ENCODE measurements at places on chromosomes 5 and 9. TPM values are rescaled to one million over a fixed set of nuclear protein-coding genes. Genes with fewer than 3 reads are reported as not detected.

TICAM2 gene
- 1.6 TPM for total RNA-seq

MAT2B gene
- 52.3 TPM for total RNA-seq

SOX30 gene
- total RNA-seq, result not detected

TLX3 gene
- not detected for total RNA-seq

SCGB3A2 gene
- total RNA-seq, result not detected

HMMR gene
- not detected for total RNA-seq

- DNase-seq, result no peak
Observed at GRCh38 chr5:2143088-2143487, 260.4 kb upstream of the IRX4 start.

DNA sequence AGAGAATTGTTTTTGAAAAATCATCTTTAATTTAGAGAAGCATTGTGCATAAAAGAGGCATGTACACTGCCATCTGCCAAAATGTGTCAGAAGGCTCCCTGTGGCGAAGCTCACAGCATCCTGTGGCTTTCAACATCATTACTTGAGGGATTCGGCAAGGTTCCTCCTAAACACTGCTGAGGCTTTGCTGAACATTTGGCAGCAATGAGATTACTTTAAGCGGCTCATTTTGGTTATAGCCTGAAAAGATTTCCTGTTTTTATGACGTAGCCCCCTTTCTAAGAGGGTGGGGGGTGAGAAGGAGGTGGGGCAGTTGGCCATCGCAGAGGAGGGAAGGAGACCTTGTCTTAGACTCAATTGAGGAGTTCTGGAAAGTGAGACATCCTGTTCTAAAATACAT lies 469.4 kb downstream of the RASEF start:
- no peak for DNase-seq

DNA sequence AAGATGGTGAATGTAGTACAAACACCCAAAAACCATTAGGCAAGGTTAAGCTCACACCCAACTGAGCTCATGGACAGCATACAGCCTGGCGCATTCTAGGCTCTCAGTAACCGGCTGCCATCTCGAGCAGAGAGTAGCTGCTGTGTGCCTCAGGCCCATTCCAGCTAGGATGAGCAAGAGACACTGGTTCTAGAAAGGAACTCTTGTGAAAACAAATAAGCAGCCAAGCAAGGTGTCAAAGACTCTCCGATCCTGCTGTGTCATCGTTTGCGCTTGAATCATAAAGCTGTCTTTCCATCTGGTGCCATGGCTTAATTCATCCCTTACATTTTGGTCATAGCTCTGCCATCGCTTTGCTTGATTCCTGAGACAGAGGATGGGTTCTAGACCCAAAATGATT lies 135.4 kb upstream of the MSX2 start:
- no peak for DNase-seq

DNA sequence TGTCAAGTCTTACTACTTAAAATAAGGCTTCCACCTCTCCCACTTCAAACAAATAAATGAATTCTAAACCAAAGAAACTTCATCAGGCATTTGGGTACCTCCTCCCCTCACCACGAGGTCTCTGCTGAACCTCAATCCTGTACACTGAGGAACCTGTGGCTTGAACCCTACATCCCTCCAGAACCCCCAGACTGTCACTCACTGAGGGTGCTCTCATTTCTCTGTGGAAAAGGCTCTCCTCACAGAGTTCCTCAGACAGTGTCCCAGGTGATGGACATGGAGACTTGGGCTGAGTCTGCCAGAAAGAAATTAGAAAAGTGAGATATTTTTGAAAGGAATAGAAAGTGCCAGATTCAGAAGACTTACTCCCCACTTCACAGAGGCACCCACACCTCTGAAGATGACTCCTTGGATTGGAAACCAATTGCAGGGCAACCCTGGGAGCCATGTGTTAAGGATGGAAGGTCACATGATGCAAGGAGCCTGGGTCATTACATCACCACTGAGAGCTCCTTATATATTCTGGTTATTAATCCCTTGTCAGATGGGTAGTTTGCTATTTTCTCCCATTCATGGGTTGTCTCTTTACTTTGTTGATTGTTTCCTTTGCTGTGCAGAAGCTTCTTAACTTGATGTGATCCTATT lies 19.8 kb downstream of the MLANA start:
- DNase-seq, result no peak

DNA sequence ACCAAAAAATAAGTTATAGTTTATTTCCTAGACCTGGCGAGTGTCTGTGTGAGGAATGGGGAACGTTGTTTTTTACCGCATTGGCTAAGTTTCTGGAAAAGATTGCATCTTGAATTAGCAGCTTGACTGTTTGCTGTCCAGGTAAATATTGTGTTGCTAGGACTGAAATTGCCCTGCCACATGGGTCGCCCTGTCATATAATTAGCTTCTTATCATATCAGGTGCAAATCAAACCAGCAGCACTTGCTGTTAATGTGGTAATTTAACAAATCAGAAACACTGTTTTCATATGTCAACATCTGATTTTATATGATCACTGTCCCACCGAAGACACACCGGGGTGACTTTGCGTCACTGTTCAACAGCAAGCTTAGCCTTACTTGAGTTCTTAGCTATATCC lies 63.7 kb upstream of the ZNF622 start:
- no peak for DNase-seq

- no peak for DNase-seq
Observed at GRCh38 chr5:124922255-124922975, 176.0 kb upstream of the ZNF608 start.

GRCh38 chr9:19587678-19588077 lies 178.9 kb downstream of the ACER2 start:
- no peak for DNase-seq

DNA sequence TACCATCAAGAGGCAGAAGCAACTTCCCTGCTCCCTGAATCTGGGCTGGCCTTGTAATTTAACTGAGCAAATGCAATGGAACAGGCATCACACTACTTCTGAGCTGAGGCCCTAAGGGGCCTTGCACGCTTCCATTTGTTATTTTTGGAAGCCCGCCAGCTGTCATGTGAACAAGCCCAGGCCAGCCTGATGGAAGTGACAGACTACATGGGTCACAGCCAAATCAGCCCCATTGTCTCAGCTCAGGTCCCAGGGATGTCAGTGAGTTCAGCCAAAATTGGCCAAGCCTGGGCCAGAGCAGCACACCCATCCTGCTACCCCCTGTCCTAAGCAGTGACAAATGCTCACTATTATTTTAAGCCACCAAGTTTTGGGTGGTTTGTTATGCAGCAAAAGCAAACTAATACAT lies 72.8 kb downstream of the PRRT1B start:
- no peak for DNase-seq

- DNase-seq, result no peak
Observed at GRCh38 chr5:125510651-125511050, 764.2 kb upstream of the ZNF608 start.

GRCh38 chr5:85823462-85824426 lies 794.0 kb upstream of the COX7C start:
- no peak for DNase-seq

DNA sequence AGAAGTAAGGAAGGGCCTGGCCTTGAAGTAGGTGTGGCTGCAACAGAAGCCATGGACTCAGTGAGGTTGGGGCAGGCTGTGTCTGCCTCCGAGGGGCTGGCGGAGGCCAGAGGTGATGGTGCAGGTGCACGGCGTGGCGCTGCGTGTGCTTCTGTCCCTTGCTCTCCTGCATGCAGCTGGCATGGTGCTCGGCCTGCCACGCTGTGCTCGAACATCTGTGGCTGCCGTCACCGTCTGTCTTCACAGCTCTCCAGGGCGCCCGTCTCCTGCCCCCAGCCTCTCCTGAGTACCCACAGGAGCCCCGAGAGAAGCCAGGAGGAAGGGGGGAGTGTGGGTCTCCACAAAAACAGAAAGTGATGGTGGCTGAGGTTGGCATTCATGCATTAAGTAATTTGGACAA lies 193.7 kb downstream of the CACNA1B start:
- no peak for DNase-seq

GRCh38 chr9:128275198-128276007 lies at the start of gene GOLGA2:
GOLGA2 (minus strand) TSS chr9:128276007; CDS start chr9:128275976, 31 bp downstream.
- no peak for DNase-seq

- DNase-seq, result no peak
Observed at GRCh38 chr9:112669326-112669725, 48.6 kb downstream of the INIP start.

DNA sequence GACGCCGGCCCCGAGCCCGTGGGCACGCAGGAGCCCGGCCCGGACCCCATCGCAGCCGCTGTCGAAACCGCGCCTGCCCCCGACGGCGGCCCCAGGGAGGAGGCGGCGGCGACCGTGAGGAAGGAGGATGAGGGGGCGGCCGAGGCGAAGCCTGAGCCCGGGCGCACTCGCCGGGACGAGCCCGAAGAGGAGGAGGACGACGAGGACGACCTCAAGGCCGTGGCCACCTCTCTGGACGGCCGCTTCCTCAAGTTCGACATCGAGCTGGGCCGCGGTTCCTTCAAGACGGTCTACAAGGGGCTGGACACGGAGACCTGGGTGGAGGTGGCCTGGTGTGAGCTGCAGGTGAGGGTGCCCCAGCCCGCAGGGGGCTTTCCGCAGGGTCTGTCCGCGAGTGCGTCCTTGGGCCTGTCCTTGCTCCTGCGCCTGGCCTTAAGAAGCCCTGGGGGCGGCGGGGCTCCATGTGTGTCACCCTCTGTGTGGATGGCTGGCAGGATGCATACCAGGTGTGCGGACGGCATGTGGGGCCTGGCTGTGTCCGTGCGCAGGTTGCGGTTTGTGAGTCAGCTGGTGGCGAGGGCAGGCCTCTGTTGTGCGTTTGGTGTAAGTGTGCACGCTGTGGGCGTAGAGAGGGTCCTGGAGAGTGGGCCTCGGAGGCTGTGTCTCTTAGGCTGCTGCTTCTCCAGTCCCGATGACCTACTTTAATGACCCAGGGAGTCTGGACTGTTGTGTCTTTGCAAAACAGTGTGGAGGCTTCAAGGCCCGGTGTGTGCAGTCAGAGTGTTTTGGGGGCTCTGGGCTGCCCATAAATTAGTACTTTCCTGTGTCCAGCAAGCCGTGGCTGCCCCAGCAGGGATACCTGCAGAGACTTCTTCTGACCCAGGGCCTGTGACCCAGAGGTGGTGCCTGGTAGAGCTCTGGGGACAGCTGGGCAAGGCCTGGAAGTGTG lies 1.6 kb downstream of the WNK2 start:
- DNase-seq, result no peak

- DNase-seq, result no peak
Observed at GRCh38 chr9:124020520-124021384, 9.2 kb downstream of the LHX2 start.
